CD4-positive, alpha-beta T cell treated with Interferon alpha-2 for 1 hour (primary cell): ENCODE measurements at places on chromosomes 5 and 9.

GRCh38 chr9:70262948-70263347 lies 4.2 kb downstream of the SMC5 start:
- peak; percentile 9 for DNase-seq

DNA sequence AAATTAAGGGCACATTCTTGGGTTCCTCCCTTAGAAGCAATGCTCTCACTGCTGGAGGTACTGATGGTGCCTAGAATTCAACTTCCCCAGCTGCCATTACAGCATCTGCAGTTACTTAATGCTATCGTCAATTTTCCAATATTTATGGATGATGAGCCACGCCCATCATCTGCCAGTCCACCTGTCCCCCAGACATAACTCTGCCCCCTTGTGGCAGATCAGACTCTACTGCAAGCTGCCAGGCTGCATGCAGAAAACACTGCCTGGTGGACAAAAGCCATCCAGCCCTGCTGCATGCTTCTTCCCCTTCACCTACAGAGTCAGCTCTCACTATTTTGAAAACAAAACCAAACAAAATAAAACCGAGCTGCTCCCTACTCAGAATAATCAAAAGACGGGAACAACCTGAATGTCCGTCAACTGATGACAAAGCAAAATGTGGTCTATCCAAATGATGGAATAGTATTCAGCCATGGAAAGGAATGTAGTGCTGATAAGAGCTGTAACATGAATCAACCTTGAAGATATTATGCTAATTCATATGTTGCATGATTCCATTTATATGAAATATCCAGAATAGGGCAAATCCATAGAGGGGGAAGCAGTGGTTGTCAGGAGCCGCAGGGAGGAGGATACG lies 66.4 kb downstream of the RETREG1 start:
- DNase-seq = peak; percentile 29

DNA sequence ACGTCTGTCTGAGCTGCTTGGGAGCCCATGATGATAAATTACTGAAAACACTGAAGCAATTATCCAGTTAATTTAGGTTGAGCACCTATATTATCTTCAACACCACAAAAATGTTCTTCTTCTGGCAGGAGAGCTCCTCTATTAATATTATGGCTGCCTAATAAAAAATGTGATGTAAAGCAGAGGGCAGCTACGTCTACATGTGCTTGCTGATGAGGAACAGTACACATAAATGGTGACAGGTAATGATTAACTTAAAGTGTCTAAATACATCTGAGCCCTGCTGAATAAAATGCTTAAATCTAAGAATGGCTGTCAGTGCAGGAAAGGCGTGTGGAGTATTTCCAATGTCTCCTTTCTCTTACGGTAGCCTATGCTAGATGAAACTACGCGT lies 131.3 kb upstream of the NR3C1 start:
- no peak for DNase-seq

DNA sequence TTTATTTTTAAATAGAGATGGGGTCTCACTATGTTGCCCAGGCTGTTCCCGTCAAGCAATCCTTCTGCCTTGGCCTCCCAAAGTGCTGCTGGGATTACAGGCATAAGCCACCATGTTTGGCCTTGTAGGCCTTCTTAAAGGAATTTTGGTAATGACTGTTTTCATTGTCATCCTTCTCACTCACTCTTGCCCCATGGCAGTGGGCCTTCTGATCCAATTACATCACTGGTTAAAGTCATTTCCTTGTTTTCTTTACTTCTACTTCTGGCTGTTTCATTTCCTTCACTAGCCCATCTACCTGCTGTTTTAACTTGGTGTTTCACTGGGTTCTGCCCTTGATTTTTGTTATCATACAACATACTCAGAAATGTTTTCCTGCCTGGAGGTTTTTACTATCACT lies 20.1 kb upstream of the NIM1K start:
- no peak for DNase-seq

GRCh38 chr5:163434401-163434866 lies 3.0 kb upstream of the CCNG1 start:
- no peak for DNase-seq

DNA sequence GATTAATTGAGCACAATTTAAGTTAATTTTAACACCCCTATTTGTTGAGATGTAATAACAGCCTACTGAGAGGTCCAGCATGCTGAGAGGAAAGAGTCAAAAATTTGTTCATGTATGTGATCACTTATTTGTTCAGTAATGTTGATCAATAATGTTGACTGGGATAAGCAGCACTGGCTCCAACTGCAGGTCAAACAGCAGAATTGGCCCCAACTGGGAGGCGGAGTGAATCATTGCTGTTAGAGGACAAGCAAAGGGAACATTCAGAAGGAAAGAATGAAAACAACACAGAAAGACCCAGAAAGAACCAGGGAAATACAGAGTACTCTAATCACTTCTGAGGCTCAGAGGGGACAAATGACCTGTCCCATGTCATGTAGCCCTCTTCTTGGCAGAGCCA lies 221.1 kb downstream of the COMMD10 start:
- no peak for DNase-seq

DNA sequence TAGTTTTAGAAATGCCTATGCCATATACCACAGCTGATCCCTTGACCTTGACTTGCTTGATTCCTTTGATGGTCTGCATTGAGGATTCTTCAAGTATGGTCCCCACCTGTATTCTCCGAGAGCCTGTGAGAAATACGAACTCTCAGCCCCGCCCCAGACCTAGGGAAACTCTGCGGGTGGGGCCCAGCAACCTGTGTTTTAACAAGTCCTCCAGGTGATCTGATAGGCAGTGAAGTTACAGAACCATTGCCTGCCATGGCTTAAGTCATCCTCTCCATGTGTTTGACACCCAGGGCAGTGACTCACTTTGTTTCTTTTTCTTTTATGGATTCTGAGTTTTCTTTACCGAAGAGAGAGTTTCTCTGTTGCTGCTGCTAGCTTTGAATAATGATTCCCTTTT lies 18.5 kb downstream of the FRMPD1 start:
- no peak for DNase-seq

- DNase-seq = no peak
Measured at GRCh38 chr9:77939149-77939668, 92.4 kb downstream of the GNAQ start.

- DNase-seq = no peak
Measured at GRCh38 chr5:18395126-18396110, 761.2 kb downstream of the TAF11L14 start.

GRCh38 chr9:126261584-126262356 lies 64.9 kb upstream of the MVB12B start:
- DNase-seq = no peak

GRCh38 chr9:122446819-122447484 lies 30.8 kb downstream of the OR1J1 start:
- DNase-seq = no peak

- DNase-seq = no peak
Measured at GRCh38 chr5:173003360-173003759, 19.8 kb downstream of the ATP6V0E1 start.

DNA sequence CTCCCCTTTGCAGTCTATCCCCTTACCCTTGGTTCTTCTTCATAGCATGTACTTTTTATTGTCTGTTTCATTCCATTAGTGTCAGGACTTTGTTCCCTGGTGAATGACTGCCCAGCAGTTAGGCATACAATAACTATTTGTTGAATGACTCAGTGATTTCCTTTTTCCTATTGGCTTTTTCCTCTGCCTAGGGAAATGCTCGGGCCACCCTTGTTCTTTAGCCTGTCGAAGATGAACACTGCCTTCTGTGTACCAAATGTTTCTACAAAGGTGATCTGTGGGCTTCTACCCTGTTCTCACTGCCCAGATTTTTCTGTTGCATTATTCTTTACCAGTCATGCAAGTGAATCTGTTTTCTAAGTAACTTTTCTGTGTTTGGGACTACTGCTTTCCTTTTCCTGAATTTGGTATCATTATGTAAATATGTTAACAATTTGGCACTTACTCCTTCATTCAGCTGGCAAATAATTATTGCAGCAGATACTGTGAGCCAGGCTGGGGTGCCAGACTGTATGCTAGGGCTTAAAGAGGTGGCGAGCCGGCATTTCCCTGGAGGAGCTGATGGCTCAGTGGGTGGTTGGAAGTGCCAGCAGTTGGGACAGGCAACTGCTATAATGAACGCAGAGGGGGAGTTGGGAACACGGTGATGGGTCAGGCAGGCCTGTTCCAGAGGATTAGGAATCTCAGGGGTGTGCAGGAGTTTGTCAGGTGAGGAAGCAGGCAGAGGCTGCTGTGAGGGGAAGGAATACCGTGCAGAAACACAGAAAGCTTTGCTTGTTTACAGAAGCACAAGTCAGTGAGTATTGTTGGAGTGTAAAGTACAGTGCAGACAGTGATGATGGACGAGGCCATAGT lies 30.6 kb downstream of the KDM4C start:
- DNase-seq = no peak

DNA sequence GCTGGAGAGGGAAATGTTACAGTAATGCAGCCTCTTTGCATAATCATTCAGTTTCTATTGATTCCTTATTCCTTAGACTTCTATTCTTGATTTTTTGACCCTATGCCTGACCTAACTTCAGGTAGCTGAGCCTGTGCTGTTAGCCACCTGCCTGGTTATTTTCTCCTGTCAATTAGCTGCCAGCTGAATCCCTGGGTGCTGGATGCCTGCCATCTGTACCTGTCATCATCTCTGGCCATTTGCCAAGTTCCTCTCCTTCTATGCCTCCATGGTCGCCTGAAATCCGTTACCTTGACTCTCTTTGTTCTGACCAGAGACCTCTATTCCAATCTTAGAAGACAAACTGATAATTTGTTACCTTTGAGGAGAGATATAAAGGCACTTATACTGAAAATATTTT lies 178.3 kb downstream of the CAVIN4 start:
- no peak for DNase-seq

DNA sequence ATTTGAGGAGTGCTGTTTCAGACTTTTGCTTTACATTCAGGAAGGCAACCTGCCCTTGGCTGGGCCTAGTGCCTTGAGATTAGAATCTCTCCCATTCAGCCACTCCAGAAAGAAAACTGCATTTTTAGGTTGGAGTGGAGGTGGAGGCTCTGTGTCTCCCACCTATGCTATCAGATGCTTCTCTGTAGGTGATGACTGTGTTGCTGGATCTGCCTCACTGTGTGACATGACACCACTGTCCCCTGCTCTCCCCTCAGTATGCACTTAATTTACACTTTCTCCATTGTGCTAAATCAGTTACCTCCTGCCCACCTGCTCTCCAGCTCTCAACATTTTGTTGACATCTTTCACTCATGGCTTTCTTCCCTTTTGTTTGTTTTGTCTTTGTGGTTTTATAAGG lies 265.8 kb downstream of the TENT4A start:
- DNase-seq = no peak

- DNase-seq = no peak
Measured at GRCh38 chr9:16386827-16387077, 483.7 kb downstream of the BNC2 start.

DNA sequence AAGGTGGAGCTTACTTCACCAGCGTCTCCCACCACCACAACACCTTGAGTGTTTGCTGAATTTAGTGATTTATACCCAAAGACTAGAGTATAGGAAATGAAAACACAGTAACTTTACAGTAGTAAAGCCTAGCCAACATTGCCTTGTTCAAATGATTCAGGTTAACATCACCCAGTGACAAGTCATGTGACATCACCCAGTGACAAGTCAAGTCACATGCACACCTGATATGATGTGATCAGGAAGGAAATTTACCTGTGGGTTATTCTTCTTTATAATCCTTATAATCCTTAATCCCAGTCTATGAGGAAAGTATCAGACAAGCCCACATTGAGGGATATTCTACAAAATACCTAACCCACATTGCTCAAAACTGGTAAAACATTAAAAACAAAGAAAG lies 545.6 kb upstream of the MEF2C start:
- DNase-seq = no peak

DNA sequence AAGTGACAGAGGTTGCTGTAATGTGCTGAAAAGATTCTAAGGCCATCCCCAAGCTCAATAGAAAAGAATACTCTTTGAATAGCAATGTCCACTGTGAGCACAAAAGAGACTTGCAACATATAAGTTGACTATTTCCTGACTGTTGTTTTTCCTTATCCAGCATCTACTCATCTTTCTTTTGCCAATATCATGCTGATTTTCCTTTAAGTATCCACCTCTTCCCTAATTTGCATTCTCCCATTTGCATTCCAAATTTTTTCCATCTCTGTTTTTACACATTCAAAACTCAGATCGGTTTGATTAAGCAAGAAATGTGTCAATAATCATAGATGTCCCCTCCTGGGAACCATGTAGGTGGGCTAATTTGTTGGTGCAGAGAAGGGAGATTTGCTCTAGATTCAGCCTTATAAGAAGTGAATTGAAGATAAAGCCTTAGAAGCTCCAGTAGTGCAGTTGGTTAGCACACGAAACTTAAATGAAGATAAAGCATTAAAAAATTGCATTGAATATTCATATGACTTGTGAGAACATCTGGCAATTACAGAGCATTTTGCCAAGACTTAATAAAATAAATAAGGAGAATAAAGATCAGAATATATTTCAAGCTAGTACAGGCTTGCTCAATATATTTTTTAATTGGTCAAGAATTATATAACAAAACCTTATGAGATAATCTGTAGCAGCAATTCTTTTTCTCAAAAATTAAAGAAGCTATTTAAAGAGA lies 267.6 kb downstream of the TMEM167A start:
- no peak for DNase-seq

GRCh38 chr5:26121338-26121737 lies 917.0 kb downstream of the CDH9 start:
- no peak for DNase-seq

DNA sequence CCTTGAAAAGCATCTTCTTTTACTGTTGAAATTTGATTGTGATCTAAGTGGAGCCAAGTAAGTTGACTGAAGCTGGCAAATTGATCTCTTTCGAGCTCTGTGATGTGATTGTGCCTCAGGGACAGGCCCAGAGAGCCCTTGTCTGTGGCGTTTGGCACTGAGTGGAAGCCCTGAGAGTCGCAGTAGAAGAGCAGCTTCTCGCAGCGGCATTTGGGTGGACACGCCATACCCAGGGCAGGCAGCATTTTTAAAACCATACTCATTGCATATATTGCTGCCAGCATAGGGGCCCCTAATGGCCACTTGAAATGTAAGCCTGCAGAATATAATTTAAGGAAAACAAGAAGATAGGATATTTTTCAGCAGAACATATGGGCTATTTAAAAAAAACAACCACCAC lies 894 bp downstream of the LRRTM2 start:
- no peak for DNase-seq

GRCh38 chr5:78787783-78788182 lies 139.2 kb upstream of the LHFPL2 start:
- no peak for DNase-seq

- no peak for DNase-seq
Measured at GRCh38 chr9:127926906-127927200, 3.7 kb downstream of the PIP5KL1 start.
